ENCODE measurements at places on chromosomes 1 and 21.

- DNase-seq = no peak
Measured at GRCh38 chr21:45713613-45714012, 70.1 kb downstream of the PCBP3 start.

DNA sequence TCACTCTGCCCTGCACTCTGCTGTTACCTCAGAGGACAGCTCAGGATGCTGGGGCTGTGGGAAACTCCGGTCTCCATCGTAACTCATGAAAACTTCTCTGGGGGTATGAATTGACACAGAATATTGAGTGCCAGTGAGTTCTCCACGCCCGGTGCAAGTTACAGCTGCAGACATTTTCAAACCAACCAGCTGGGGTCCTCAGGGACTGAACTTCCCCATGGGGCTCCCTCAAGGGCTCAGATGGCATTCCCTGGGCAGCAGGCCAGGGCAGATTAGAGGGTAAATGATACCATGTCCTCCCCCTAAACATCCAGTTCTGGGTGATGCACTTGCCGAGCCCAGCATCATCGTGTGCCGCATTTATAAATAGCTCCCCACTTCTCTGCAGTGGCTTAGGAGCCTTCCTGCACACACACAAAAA is 27.8 kb upstream of the CCSAP start:
- no peak for DNase-seq

- no peak for DNase-seq
Measured at GRCh38 chr21:14092834-14093560, 117.8 kb downstream of the LIPI start.

DNA sequence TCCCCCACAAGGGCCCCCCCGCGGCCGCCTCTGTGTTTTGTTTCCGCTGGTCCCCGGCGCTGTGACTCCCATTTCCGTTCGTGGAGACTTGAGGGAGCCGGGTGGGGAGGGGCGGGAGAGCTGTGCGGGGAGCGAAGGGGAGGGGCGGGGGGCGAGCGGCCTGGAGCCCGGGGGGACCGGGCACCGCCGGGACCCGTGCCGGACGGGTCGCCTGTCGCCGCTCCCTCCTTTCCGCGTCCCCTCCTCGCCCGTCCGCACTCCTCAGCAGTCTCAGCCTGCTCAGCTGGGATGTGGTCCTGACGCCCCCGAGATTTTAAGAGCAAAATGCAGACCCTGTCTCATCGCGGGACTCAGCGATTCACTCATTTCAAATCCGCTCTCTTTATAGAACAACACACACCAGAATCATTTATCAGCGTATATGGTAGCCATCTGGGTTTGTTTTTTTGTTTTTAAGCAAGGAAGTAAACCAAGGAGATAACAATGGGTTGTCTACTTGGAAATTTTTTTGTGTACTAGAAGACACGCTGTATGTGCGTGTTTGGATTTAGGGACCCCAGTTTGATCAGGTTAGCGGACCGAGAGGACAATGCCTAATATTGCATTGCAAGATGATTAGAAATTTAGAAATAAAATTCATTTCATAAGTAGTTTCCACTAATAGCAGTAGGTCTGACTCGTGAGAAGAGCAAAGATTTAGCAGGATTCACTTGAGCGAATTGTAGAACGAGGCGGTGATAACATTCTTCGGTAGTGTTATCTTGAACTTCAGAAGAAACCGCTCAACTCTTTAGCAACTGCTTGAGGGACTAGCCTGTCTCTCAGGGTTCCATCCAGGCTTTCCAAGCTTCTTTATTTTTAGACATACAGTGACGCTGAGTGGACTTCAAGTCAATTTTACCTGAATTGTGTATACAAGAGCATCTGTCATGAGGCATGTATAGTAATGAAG is 1.1 kb downstream of the GABPA start:
- DNase-seq = peak; percentile 25
